ENCODE measurements at places on chromosomes 1 and 21.

- no peak for DNase-seq
Observed at GRCh38 chr1:61825393-61825792, 83.1 kb downstream of the PATJ start.

DNA sequence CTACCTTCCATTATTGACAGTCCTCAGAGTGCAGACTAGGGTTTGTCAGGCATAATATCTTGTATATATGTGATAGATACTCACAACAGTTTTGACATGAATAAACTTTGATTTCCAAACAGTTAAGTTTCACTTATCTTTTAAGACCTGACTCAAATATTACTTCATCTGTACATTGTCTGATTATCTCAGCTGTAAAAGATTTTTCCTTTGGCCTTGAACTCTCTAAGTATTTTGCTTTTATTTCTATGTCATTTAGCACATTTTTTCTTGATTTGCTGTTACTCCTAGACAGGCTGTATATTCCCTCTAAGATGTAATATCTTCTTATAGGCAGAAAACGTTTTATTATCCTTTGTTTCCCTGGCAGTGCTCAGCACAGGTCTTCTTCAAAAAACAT is 65.6 kb upstream of the DMRTA2 start:
- DNase-seq, result no peak

DNA sequence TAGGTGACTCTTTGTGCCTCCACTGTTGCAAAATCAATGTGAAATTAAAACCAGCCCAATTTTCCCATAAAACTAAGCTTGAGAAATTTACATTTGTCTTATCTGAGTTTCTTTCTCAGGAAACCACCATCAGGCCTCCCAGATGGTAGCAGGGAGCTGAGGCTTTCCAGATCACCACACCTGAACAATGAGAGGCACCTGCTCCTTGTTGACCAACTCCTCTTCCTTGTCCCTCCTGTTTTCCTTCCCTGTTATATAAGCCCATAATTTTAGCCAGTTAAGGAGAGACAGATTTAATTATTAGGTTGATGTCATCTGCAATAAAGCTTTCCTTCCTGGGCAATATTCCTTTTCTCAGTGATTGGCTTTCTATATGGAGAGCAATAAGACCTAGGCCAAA is 32.0 kb upstream of the C1orf185 start:
- no peak for DNase-seq

GRCh38 chr1:163131981-163132380 is 62.8 kb downstream of the RGS4 start:
- no peak for DNase-seq

DNA sequence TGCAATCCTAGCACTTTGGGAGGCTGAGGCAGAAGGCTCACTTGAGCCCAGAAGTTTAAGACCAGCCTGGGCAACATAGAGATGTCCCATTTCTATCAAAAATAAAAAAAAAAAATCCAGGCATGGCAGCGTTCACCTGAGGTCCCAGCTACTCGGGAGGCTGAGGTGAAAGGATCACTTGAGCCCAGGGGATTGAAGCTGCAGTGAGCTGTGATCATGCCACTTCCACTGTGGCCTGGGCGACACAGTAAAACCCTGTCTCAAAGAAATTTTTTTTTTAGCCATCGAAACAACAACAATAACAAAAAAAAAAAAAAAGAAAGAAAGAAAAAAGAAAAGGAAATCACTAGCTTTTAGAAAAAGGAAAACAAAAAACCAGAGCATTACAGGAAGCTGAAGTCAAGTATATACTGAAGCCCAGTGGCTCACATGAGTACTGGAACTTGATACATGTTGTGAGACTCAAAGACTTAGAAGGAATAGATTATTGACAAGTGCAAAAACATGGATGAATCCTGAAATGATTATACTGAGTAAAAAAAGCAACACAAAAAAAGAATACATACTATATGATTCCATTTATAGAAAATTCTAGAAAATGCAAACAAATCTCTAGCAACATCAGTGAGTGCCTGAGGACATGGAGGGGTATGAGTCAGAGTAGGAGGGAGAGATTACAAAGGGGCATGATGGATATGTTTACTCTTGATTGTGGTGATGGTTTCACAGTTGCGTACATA is 6.1 kb upstream of the RABGAP1L start:
- DNase-seq, result no peak

DNA sequence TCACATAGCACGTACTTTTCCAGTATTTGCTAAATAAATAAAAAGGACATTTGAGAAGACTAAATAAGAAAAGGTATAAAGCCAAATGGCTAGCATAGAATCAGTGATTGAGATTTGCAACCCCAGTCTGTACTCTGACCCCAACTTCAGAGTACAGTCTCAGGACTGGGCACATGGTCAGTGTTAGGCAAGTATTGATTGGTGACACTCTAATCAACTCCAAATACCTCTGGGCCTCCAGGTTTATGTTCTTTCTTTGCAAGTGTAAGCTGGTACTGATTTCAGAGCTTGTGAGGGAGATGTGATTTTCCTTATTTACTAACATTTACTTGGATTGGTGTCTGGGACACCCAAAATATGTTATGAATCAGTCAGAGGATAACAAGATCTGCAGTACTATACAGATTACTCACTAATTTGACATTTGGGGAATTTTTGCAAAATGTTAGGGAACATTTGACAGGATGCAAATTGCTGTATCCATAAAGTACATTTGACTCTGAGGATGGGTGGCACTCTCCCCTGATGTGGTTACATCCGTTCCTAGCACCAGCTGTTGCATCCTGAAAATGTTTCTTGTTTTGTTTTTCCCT is 34.2 kb downstream of the LMO4 start:
- no peak for DNase-seq

GRCh38 chr1:76901158-76901767 is 34.0 kb downstream of the ST6GALNAC5 start:
- DNase-seq, result peak; percentile 39

DNA sequence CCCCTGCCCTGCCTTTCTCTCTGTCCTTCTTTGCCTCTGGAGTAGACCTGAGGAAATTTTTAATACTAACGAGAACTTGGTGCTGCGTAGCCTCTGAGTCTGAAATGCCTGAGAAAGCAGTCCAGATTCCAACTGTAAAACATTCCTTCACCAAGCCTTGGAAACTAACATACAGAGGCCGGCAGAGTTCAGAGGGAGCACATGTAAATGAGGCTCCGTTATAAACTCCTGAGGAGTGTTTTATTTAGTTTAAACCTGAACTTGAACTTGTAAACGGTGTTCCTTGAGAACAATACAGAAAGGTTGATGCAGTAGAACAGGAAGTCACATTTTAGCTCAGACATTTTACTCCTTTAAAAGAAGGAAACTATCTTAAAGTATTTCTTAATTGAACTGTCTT is 280.7 kb downstream of the TM2D1 start:
- DNase-seq, result no peak

DNA sequence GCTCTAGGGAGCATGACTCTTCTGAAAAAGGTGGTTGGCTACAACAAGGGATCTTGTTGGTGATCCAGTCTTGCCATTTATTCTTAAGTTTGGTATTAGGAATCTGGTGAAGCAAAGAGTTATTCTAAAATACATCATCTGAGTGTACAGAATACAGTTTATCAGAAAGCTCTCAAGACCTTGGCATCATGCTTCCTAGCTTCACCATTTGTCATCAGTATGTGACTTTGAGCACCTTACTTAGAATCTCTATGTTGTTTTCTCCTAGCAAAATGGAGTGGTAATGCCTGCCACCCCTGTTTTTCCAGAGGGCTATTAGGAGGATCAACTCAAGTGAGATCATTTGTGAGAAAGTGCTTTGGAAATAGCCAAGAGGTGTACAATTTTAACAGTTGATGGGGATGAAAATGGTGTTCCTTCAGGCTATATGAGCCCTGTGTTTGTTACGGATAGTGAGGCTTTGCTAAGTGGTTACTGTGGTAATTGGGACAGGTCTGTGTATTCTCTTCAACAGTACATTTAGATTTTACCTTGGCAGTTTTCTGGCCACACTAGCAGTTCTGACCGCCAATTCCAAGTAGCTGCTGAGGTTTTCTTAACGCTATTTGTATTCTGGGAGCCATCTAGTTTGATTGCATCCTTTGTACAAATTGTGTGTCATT is 120.5 kb downstream of the DISP1 start:
- no peak for DNase-seq

DNA sequence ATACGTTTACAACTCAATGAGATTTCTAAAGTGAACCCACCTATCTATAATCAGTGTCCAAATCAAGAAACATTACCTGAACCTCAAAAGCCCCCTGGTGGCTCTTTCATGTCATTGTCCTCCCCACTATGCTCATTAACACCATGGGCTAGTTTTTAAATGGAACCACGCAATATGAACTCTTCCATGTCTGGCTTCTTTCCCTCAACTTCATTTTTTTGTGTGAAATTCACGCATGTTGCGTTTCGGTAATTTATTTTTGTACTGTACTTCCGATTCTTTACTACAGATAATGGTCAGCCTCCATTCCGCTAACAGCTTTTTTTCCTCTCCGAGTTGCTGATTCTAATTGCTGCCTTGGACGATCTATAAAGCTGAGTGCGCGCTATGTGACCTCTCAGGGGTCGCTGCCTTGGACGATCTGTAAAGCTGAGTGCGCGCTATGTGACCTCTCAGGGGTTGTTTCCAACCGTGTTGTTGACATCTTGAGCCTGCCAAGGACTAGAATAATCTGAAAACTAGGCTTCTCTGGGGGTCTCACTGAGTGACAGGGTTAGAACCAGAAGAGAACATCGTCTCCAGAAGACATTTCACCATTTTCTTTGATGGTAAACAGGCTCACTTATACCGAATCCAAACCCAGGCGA is 1.1 kb upstream of the CACYBP start:
- no peak for DNase-seq

GRCh38 chr1:66684353-66684752 is 67.9 kb upstream of the DYNLT5 start:
- no peak for DNase-seq

DNA sequence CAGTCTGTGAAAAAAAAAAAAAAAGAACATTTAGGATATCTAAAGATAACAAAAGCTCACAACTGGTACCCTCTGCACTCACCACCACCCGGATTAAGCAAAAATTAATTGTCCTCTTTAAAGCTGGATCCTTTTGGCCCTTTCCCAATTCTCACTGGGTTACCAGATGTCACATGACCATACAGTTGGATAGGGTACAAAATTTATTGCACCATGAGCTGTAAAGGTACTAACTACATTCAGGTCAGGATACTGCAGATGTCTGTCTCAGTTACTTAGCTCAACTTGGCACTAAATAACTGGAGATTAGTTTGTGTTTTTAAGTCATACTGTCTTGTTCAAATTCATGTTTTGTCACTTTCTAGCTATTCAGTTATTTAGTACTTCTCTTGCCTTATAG is 96.3 kb downstream of the GPATCH2 start:
- DNase-seq, result no peak

GRCh38 chr1:18881164-18881563 is 21.2 kb downstream of the ALDH4A1 start:
- no peak for DNase-seq

DNA sequence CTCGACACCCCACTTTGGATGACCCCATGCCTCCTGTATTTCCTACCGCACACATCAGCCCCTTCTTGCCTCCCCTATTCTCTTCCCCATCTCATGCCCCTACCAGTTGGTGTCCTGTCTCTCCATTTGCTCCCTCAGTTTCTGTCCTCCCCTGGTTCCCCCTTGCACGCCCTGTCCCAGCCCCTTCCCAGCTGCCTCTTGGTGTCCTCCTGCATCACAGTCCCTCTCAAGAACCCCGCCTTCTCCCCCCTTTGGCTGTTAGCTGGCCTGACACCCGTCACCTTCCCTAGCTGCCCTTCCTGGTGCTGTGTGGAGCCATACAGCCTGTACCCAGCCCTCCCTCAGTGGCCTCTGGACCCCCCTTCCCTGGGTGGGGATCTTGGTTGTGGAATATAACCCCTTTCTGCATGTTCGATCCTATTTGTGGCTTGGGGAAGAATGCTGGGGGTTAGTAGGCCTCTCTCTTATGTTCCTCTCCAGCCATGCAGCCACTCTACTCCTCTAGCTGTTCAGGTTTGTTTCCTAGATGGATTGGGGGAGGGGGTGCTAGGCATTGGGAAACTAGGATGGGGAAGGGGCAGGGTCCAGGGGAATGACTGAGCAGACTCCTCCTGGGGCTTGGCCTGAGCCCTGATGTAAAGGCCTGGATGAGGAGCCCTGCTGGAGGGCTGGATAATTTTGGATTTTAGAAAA is 41.4 kb upstream of the NFASC start:
- no peak for DNase-seq

DNA sequence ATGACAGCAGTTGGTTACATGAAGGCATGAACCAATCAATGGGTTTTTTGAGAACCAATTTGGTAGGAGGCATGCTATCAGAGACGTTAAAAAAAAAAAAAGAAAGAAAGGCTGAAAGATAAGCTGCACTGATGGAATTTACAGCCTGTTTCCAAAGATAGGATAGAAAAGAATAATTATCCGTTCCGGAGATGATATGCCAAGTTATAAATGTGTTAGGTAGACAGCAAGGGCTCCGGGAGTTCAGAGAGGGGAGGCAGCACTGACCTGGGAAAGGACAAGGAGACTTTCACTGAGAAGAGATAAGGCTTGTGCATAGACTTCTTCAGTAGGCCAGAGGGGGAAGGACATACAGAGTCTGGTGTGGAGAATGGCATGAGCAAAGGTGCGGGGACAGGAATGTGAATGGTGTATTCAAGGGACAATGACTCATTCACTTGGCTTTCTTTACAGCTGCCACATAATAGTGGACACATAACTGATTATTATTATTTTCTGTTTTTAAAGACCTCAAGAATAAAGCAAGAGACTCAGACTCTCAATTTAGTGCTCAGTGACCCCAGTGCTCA is 24.8 kb upstream of the ACBD6 start:
- no peak for DNase-seq

GRCh38 chr1:20409971-20410370 is 76.0 kb downstream of the CAMK2N1 start:
- DNase-seq, result no peak

DNA sequence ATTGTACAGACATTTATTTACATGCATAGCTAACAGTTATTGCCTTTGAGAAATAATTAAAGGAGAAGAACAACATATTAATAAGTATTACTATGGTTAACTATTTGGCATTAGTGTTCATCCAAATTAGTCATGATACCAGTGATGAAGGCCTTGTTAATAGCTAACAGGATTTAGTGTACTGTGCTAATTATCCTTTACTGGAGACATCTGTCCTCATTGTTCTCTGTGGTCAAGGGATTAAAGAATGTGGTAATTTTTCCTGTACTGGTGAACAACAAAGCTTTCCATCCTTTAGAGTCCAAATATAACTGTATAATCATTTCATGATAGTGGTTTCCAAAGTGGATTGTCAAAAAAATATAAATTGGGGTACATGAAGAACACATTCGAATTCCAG is 103.9 kb downstream of the ADGRL4 start:
- no peak for DNase-seq

DNA sequence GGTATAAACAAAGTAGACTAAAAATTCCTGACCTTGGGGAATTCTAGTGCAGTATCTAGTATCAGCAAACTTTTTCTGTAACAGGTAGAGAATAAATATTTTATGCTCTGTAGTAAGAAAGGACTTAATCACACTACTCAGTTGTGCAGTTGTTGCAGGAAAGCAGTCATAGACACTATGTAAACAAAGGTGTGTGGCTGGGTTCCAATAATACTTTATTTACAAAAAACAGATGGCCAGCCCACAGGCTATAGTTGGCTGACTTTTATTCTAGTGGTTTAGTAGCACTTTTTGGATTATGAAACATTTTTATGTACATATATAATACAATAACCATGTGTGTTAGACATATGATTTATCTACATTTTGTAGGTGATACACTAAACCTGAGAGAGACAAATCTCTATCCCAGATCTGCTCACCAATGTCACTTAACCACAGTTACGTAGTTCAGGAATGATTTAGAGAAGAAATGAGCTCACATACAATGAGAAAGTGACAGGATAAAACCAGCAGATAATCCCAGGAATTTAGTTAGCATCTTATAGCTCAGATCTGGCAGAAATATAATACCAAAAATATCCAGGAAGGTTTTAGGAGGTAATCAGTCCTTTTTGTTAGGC is 56.1 kb downstream of the MIER1 start:
- DNase-seq, result no peak
